NK-92 treated with Interleukin-12 subunit alpha and Interleukin-12 subunit beta, amount 100 ng/mL, for 24 hours (cell line): ENCODE measurements at places on chromosomes 11 and 22.

DNA sequence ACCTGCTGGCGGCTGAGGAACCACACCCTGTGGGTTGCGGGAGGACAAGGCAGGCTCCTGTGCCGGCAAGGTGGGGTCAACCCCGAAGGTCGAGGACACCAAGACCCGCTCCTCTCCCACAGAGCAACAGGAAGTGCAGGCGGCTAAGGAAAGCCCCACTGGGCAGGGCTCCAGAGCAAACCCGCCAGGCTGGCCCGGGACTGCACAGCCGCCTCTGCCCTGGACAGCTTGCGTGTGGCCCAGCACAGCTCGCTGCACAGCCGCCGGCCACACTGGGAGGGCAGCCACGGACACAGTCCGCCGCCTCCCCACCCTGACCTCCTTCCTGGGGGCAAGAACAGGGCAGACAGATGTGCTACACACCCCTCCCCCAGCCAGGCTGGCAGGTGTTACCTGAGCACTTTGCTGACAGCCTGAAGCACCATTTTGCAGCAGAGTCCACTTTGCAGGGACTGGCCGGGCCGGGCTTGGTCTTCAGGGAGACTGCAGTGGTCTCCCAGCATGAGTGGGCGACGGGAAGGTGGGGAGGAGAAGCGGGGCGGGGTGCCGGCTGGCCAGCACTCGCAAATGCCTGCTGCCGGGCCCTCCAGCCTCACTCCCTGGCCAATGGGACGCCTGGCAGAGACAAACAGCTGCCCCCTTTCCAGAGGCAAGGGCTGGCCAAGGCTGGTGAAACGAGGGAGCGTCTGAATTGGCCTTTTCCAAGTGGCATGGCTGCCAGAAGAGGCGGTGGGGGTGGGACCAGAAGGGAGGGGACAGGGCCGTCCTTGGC lies at the start of gene MOB2:
Gene MOB2 (minus strand): TSS at position 726 of the 772 bp plus-strand sequence. CDS start 223 bp downstream, at position 503.
- no peak for DNase-seq

DNA sequence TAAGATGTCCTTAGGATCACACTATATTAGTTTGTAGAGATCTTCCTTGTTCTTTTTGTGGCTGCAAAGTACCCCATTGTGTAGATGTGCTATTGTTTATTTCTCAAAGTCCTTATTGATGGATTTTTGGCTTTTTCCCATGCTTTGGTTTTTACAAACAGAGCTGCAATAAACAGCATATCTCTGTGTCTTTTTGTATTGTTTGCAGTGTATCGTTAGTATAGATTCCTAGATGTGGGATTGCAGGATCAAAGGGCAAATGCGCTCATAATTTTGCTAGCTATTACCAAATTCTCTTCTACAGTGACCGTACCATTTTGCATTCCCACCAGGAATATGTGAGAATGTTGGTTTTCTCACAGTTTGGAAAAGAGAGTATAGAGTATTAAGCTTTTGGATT lies 27.5 kb upstream of the FTH1 start:
- no peak for DNase-seq

DNA sequence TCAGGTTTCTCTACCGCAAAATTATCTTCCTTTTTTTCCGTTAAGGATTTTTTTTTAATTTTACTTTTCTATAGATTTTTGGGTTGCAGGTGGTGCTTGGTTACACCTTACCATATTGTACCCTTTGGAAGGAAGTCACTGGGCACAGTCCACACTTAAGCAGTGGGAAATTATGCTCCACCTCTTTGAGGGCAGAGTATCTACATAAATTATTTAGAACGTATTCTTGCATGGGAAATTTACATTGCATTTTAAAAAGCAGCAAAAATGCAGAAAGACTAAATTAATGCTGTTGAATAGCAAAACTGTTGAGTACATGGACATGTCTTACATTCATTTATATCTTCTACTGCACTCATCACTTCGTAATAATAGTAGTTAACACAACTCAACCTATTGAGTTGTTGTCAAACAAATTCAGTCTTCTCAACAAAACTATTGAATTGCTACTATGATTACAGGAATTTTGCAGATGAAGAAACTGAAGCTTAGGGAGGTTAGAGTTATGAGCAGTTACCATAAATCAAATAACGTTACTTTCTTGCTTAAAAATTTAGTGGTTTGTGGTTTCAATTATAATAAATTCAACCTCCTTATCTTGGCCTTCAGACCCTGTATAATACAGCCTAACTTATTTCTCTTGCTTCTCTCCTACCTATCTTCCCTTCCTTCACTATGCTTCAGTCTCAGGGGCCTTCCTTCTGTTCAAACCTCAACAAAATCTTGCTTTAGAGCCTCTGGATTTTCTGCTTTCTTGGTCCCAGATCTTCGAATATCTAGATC lies 97.4 kb upstream of the ARHGAP20 start:
- no peak for DNase-seq

DNA sequence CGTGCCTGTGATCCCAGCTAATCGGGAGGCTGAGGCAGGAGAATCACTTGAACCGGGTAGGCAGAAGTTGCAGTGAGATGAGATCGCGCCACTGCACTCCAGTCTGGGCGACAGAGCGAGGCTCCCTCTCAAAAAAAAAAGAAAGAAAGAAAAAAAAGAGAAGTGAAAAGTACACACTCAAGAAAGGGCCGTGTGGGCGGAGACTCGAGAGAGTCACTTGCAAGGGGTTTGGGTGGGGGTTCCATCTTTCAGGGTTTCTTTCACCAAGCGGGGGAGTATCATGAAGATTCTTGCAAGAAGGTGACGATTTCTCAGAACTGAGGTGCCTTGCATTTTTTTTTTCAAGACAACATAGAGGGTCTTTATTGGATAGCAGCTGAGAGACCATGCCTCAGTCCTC lies 4.0 kb upstream of the IFITM5 start:
- no peak for DNase-seq

- DNase-seq, result no peak
Observed at GRCh38 chr11:1990872-1991578, 6.6 kb downstream of the H19 start.

DNA sequence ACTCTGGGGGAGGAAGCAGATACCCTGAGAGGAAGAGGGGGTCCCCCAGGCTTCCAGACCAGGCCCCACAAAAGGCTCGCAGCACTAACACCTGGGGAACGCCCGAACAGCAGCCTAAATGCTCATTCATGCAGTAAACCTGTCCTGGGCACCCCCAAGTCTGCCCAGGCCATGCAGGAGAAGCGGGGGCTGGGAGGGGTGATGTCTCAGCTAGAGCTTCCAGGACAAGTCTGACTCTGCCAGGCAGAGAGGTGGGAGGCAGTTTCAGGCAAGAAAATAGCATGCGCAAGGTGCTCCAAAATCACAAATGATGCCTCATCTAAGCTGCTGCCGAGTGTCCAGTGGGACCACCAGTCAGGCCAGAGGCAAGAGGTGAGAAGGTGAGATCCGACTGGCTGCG lies 14.6 kb downstream of the CABP7 start:
- no peak for DNase-seq

GRCh38 chr11:122215244-122215992 lies 99.4 kb upstream of the BLID start:
- no peak for DNase-seq

DNA sequence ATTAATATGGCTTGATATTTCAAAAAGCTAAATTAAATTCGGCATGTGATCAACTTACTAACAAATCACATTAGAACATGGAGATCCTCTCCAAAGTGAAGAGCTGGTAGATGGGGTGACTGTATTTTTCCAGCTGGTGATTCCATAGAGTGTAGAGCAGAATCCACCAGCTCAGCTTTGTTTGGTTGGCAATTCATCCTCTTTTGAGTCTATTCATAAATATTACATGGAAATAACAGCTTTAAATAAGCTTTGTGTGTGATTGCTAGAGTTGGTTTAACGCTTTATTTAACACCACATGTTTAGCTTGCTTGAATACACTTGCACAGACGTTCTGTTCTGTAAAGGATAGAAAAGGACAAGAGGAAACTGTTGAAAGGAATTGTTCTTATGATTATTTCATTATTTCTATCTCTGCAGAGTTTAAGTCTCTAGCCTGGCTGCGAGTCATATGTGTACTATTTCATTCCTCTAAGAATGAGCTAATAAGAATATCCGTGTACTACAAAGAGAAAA lies 738.3 kb upstream of the KIRREL3 start:
- no peak for DNase-seq

DNA sequence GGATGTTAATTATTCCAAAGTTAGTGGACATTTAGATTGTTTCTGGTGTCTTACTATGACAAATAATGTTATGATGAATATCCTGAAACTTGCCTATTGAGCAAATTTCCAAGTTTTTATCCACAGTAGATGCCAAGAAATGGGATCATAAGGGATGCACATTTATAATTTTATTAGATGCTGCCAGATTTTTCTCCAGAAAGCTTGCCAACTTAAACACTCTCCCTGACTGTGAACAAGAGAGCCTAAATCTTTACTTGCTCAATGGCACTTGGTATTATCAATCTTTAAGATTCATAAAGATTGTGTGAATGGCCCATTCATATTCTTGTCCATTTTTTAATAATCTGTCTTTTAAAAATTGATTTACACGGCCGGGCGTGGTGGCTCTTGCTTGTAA lies 82.4 kb downstream of the SPON1 start:
- DNase-seq, result no peak

DNA sequence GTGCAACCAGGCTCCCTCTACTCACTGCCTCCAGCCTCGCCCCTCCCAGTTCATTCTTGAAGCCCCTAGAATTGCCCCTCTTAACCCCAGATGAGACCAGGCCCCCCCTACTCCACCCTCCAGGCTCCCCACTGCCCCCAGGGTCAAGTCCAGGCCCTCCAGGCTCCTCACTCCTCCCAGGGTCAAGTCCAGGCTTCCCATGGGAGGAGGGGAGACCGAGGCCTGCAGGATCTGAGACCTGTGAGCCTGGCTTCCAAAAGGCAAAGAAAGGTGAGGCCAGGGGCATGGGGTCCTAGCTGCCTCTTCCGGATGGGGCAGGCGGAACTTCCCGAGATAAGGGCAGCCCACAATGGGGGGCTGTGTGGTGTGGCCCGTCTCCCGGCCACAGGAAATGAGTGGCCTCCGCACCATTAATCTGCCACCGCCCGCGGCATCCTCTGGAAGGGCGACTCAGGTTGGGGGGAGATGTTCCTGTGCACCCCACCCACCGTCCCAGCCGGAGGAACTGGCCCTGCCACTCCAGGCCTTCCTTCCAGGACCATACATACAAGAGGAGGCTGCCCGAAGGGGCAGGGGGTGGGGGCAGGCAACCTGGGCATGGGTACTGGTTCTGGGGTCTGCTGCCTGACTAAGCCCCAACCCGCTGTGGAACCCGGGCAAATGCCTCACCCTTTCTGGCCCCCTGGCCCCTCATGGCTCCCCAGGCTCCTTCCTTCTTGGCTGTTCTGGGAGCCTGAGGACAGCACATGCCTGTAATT lies 35.1 kb upstream of the WNT11 start:
- no peak for DNase-seq

GRCh38 chr11:131859538-131860210 lies 489.3 kb downstream of the NTM start:
- no peak for DNase-seq

- no peak for DNase-seq
Observed at GRCh38 chr11:95605271-95605940, 184.2 kb downstream of the FAM76B start.

DNA sequence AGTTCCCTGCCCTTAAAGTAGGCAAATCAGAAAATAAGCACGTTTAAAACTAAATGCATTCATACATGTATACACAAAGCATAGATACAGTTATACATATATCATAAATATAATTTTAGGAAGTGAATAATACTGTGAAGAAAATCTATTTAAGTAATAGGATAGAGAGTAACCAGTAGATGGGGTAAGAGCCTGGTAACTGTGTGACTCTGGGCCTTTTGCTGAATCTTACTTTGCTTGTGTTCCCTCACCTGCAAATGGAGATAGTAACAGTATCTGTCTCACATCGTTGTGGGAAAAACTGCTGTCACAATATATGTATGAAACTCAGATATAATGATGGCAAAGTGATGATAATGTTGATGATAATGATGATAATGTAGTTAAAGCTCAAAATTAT lies 29.9 kb downstream of the MS4A2 start:
- no peak for DNase-seq

GRCh38 chr22:17772249-17772957 lies 1.9 kb downstream of the BID start:
- no peak for DNase-seq

GRCh38 chr11:96235751-96236150 lies 107.2 kb downstream of the MAML2 start:
- no peak for DNase-seq

DNA sequence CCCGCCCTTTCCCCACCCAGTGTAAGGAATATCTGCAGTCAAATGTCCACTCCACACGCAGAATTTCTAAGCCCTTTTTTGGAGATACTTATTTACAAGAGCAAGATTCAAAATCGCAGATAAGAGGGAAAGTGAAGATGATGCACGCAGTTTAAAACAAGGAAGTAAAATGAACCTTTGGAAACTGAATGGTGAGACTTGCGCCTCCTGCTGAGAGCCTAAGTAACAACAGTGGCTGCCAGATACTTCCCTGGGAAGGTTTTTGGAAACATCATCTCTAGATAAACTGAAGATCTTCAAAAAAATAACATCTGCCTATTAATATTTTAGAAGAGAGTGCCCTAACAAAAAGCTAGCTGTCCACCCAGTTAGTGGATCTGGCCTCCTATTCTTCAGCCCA lies 963.1 kb upstream of the FAT3 start:
- DNase-seq, result no peak

DNA sequence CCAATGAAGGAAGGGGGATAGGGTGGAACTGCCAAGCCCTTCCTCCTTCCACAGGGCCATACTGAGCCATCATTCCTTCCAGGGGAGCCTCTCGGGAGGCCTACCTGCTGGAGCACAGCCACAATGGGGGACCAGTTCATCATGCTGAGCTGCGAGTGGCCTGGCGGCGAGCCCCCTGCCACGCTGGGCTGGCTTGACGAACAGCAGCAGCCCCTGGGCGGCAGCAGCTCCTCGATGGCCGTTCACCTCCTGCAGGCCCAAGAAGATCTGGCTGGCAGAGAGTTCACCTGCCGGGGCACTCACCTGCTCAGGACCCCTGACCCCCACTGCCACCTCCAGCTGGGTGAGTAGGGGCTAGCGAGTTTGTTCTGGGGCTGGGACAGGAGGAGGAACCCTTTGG lies 5.9 kb downstream of the VSIG10L2 start:
- DNase-seq, result no peak

DNA sequence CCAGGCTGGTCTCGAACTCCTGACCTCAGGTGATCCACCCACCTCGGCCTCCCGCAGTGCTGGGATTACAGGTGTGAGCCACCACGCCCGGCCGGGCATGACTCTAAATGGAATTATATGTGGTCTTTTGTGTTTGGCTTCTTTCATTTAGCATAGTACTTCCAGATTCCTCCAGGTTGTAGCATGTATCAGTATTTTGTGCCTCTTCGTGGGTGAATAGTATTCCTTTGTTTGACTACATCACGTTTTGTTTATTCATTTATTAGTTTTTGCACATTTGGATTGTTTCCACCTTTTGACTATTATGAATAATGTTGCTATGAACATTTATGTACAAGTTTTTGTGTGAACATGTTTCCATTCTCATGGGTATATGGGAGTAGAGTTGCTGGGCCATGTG lies 24.4 kb downstream of the QSER1 start:
- DNase-seq, result no peak
